ENCODE measurements at places on chromosomes 12 and 14.

DNA sequence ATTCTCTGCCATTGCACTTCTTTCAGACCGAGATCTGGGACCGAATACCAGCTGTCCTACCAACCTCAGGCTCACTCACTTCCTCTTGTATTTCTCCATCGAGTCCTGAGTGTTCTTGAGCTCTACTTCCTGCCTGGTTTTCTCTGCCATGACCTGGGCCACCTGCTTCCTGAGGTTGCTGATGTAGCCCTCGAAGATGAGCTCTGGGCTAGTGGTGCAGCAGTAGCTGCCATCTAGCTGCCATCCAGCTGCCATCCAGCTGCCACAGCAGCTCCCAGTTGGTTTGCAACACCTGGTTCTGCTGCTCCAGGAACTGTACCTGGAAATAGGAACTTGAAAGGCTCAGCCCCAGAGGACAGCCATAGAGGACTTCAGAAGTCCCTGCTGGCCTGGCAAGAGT is 15.0 kb upstream of the KRT73 start:
- DNase-seq = no peak

- DNase-seq = no peak
Measured at GRCh38 chr12:115473257-115473956, 789.4 kb upstream of the TBX3 start.

DNA sequence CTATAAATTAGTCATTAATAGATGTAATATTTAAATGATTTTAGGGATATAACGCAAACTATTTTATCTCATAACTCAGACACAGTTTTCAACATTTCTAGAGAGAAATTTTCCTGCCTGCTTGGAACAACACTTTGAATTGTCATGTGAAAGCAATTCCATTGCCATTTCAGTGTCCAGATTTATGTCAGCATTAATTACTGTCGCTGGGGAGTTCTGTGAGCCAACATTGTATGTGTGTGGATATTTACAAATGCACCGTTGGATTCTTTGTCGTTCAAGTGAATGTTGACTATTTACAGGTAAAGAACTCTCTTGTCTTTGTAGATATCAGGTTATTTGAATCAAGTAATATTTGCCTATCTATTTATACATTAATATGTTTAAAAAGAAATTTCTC is 465.3 kb upstream of the RGS6 start:
- no peak for DNase-seq

DNA sequence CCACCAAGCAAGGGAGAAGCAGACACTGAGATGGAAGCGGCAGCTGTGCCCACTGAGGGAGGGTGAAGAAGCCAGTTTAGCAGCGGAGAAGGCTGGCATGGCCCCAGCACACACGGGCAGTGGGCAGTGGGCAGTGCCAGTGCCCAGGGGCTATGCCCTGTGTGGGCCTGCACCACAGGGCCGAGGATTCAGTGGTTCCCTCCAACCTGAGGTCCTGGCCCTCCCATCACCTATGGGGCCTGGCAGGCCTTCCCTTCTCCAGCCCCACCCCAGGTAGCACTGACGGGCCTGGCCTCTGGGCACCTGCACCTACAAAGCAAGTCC is 81.1 kb downstream of the ITPK1 start:
- no peak for DNase-seq

DNA sequence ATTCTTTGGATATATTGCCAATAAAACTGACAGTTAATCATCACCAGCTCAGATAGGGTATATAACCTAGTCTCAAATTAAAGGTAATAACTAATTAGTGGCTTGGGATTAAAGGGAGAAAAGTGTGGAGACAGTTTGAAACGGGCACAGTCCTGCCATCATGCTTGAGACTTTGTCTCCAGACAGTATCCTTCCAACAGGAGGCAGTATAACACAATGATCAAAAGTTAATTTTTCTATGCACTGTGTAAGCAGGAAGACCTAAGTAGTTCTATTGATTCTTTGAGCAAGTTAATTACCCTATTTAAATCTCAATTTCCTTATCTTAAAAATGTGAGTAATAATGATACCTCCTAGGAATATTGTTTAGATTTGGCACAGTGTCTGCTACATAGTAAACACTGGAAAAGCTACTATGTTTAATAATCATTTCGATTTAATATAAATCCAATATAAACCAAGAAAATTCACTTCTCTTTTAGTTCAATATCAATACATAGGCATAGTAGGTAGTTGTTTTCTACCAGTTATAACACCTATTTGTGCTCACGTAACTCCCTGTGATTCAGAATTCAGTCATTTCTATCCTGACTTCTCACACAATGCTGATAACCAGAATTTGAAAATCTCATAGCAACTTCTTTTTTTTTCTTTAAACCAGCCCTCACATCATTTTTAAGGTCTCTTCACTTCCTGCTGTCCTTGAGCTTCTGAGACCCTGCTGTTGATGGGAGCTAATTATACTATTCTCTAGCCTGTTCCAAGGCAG is 53.7 kb downstream of the GALNT4 start:
- no peak for DNase-seq

DNA sequence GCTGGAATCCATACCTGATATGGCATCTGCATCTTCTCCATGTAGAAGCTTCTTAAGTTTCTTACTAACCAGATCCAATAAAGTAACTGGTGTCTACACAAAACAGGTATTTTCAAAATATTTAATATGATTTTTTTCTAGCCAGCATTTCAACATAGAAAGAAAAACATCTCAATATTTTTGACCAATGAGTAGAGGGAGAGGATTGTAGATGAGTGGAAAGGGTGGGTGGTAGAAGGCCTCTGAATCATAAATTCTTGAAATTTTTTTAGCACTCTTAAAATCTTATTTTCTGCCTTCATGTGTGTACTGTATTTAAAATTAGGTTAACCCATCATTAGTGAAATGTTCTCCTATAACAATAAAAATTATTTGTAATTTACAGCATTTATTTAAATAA is 18.0 kb downstream of the DEPDC4 start:
- no peak for DNase-seq

DNA sequence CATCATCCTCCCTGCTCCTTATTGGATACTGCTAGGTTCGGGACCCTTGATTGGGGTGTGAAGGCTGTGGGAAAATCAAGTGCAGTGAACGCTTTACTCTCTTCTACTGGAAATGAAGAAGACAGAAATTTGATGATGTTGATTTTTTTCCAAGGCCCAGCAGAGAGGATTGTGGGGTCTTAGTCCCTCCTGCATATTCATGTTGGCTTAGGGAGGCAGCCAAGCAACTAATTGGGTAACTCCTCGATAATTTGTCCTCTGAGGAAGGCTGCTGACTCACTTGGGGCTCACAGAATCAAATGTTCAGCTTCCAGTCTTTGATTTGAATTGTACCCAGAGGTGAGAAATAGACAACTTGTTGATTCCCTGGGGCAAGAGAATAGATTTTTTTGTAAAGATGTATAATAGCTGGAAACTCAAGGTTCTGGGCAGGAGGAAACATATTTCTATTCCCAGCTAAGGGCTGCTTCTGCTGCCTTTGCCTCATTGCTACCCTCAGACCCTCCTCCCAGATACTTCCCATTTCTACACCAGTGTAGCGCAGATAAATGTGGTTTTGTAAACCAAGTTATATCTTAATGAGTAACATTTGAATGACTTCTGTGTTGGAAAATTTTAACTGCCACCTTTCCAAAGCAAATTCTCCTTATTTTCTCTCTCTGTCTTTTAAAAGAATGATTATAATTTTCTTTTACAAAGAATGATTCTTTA is 21.7 kb downstream of the NEUROD4 start:
- DNase-seq = no peak

DNA sequence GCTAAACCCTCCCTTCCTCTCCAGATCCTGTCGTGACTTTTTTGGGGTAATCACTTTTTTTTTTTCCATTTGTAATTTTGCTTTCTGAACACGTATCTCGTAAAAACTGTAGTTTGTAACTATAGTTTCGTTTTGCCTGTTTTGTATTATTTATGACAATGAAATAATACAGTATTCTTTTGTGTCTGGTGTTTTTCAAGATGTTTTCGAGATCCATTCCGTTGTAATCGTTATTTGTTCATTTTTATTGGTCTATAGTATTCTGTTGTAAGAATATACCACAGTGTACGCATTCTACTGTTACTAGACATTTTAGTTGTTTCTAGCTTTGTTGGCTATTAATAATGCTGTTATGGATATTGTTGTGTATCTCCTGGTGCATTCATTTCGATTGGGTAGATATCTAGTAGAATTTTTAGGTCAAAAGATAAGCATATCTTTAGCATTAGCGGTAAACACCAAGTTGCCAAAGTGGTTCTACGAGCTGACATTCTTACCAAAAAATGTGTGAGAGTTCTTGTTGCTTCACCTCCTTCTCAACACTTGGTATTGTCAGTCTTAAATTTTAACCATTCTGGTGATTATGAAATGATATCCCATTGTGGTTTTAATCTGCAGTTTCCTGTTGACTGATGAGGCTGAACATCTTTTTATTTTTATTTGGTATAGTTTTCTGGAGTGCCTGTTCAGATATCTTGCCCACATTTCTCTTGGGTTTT is 92.3 kb upstream of the EVL start:
- DNase-seq = no peak

DNA sequence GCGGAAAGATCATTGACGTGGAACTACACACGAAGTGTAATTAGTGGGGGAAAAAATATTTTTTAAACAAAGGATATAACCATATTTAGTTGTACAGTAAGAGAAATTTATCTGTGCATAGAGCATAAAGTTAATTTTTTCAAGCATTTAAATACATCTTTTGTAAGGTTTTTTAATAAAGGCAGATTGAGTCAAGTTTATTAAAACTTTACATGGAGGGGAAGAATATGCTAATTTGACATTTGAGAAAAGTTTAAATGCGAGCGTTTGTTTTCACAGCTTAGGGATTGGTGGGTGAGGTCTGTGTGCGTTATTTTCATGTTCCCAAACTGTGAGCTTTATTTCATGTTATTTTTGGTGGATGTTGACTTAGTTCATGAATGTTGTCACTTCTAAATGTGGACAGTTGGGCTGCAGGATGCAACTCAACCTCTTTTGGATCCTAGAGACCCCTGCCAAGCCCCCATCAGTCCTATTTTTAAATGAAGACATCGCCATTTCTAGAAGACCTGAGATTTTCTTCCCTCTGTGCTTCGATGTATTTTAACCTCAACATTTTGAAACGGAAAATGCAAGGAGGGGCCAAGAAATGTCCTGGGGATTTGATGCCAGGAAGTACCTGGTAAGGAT is 32.3 kb downstream of the BRI3BP start:
- DNase-seq = no peak

All from forelimb muscle (tissue), 1 donor.